CD4-positive, alpha-beta T cell treated with Interleukin-4 for 4 hours (primary cell): ENCODE measurements at places on chromosomes 1 and 21.

DNA sequence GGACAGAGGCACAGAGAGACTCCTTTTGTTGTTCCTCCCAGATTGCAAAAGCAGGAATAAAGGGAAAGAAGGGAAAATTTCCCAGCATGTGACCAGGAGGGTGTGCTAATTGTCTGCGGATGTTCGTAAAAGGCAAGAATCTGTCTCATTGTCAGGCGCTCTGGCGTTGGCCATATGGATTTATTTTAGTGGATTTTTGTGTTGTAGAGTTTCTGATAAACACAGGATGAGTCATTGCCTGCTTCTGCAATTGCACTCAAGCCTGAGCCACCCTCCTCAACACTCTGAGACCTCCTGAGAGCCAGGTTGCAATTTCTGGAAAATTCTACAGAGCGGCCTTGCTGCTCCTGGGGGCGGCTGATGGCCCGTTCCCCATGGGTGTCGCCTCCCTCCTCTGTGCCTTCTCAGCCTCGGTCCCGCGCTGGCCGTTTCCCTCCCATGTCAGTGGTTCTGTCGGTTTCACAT lies 227.7 kb downstream of the KAZN start:
- no peak for DNase-seq

DNA sequence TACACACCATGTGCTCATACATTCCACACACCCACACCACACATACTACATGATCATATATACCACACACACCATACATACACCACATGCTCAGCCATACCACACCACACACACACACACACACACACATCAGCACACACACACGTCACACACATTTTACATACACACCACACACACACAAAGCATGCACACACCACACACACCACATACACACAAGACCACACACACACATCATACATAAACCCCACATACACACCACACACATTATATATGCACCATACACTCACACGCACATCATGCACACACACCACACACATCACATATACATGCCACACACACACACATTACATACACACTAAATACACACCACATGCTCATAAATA lies 124.5 kb upstream of the ERG start:
- no peak for DNase-seq

- no peak for DNase-seq
Observed at GRCh38 chr1:5585256-5585655, 407.0 kb downstream of the NPHP4 start.

GRCh38 chr1:8329439-8329838 lies 11.5 kb downstream of the SLC45A1 start:
- DNase-seq: no peak

DNA sequence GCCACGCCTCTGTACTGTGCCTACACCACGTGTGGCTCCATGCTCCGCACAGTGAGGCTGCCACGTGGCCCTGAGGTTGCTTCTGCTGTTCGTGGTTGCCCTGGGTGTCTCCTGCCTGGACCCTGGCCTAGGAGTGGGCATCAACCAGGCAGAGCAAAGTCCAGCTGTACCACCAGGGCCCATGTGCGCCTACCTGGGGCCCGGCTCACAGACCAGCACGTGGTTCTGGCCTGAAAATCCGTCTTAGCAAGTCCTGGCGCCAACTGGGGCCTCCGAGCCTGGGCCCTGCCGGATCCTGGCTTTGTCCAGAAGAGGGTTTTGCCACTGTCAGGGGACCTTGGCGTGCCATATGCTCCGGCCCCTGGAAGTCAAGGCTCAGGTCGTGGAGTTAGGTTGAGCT lies 107.1 kb upstream of the TTC34 start:
- DNase-seq: no peak

DNA sequence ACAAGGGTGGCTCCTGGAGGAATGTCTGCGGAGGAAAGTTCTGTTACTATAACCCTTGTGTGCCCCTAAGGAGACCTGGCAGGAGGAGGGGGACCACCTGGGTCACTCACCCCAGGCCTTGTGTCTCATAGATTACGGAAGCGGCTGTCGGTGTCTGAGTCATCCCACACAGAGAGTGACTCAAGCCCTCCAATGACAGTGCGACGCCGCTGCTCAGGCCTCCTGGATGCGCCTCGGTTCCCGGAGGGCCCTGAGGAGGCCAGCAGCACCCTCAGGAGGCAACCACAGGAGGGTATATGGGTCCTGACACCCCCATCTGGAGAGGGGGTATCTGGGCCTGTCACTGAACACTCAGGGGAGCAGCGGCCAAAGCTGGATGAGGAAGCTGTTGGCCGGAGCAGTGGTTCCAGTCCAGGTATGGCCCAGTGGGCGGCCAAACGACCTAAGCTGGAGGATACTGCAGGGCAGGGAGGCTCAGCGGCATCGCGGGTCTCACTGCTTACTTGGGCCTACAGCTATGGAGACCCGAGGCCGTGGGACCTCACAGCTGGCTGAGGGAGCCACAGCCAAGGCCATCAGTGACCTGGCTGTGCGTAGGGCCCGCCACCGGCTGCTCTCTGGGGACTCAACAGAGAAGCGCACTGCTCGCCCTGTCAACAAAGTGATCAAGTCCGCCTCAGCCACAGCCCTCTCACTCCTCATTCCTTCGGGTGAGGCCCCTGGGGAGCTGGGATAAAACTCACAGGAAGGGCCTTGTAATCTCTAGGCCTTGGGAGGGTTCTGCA lies 101.4 kb downstream of the PIK3R3 start:
- no peak for DNase-seq

GRCh38 chr1:153849487-153850185 lies 73.1 kb downstream of the GATAD2B start:
- no peak for DNase-seq

DNA sequence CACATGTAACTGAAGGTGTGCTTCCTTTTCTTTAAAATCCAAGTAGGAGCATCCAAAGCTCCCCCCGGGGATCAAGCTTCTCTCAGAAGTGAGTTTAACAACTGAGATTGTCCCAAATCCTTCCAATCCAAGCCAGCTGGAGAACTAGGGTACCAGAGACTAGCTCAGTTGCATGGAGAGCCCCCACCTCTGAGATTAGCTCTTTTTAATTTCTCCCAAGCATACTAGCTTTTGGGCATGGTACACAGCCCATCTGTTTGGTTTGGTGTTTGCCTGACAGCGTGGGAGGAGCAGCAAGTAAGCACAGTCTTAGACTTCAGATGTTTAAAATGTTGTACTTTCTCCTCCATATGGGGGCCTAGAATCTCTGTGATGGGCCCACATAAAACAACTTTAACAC lies 142.8 kb downstream of the ASTN1 start:
- no peak for DNase-seq

DNA sequence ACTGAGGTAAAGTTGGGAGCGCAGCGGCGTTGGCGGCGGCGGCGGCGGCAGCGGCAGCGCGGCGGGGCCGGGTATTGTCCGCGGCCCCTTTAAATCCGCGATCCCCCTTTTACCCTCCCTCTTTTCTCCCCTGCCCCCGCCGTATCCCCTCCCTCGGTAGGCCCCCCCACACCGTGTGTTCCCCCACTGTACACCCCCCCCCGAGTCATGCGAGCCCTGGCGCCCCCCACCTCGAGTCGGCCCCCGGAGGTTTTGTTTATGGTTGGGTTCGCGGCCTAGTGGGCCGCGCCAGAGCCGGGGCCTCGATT lies 169 bp downstream of the UBAP2L start:
- DNase-seq: no peak

DNA sequence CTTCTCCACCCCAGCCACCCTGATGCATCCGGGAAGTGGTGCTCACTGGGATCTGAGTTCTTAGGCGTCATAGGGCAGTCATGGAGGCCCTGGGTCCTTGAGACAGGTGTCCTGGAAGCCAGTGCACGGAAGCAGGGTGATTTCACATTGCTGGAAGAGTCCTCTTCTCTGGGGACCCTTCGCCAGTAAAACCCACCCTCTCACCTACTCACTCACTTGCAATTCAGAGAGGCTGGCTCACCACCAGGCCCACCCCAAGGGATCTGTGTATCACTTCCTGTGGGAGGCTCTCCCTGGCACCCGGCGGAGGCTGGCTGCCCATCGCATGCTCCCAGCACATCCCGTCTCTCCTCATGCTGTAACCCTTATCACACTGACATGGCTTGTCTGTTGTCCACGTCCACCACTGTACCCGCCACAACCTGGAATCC lies 40.2 kb upstream of the EPS8L3 start:
- no peak for DNase-seq

GRCh38 chr1:172727956-172728603 lies 69.2 kb downstream of the FASLG start:
- peak; percentile 58 for DNase-seq

DNA sequence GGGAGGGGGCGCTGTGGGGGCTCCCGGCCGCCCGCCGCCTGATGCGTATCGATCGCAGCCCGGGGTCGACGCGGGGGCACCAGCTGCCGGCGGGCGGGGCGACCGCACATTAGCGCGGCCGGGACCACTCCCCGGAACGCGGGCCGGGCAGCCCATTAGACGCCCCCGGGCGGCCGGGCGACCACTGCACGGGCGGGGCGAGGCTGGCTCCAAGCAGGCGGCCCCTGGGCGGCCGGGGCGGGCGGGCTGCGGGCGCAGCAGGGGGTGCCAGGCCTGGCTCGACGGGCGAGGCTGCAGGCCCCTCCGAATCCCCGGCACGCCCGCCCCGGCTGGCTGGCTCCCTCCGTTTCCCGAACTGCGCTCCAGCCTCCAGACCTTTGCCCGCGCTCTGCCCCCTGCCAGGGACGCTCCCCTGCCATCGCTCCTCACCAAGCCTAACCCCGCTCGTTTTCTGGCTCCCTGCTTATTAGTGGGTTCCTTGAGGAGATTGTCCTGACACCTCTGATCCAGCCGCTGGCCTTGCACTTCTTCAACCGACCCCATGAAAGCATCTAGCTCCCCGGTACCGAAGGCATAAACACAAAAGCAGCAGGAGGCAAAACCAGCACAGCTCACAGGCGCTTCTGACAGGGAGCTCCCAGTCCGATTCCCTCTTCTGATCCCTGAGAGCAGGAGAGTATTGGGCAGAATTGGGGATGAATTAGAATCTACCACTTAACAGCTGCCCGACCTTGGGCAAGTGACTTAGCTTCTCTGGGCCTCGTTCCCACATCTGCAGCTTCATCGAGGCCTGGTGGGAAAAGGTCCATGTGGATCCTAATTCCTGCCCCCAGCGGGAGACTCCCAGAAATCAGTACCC lies 92.6 kb upstream of the CASZ1 start:
- DNase-seq: no peak

GRCh38 chr1:231694075-231694431 lies 67.5 kb downstream of the DISC1 start:
- no peak for DNase-seq

- peak; percentile 19 for DNase-seq
Observed at GRCh38 chr1:55640708-55641473, 425.7 kb upstream of the USP24 start.

DNA sequence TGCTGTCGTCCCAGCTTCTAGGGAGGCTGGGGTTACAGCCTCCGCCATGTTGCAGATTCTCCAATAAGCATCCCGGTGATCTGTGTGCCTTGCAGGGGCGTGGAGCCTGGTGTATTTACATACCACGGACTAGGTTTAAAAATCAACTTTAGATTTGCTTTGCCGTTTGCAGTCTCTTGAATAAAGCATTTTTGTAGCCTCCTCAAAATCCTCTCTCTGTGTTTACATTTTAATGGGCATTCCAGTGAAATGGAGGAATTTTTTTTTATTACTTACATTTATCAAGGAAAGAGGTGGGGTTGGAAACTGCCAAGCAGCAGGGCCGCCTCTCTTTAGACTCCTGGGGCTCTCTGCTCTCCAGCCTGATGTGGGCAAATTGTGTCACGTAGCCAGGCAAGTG lies 437.5 kb upstream of the VAMP3 start:
- no peak for DNase-seq

DNA sequence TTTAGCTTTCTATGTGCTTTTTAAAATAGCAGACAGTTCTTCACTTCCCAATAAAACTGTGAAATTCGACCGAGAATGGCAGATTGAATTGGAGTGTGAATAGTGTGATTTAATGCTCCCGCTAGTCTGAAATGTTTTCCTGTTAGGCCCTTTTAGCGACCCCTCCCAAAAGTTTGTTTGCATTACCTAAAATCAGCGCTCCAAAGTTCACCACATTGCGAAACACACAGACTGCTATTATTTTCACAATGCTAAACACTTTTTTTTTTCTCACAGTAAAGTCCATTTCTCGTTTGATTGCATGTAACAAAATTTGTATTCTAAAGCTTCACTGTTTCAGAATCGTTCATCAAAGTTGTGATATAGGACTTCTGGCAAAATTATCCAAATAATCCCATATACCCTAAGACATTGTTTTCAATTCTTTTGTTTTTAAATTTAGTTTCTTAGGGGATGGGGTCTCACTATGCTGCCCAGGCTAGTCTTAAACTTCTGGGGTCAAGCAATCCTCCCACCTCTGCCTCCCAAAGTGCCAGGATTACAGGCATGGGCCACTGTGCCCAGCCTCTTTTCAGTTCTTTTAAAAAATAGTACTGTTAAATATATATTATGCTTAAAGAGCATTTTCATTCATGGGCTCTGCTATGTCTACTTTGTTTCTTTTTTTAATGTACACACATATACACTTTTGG lies 76.5 kb upstream of the USH2A start:
- DNase-seq: no peak

GRCh38 chr1:110606657-110607535 lies 738 bp upstream of the KCNA2 start:
- no peak for DNase-seq

- DNase-seq: no peak
Observed at GRCh38 chr1:214823311-214824117, 220.5 kb downstream of the CENPF start.

DNA sequence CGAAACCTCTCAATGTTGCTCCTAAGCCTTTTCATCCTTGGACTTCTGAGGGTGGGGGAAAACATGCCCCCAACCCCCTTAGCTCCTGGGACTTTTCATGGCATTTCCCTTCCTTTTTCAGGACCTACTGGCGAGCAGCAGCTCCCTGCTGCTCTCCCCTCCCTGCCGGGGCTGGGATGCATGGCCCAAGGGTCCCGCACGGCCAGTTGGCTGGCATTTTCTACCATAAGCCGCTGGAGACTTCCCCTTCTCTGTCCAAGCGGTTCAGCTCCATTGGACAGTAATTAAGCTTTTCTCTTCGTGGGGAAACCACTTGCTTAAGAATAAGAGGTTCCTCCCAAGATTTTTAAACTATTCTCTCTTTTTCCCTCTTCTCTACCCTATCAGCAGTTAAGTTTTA lies 52.8 kb downstream of the FCRL5 start:
- DNase-seq: no peak

DNA sequence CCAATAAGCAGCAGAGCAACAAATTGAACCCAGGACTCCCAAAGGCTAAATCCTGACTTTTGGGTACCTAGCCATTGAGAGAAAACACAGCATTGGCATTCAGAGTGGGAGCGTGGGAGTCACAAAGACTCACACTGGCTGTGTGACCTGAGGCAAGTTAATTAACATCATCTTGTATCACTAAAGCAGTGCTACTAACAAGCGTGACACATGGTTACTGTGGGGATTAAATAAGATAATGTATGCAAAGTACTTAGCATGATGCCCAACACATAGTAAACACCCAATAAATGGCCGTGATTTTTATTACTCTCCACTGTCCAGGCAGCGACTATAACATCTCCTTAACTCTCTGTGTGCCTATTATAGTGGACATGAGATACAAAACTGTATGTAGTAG lies 73.3 kb downstream of the CD34 start:
- no peak for DNase-seq

DNA sequence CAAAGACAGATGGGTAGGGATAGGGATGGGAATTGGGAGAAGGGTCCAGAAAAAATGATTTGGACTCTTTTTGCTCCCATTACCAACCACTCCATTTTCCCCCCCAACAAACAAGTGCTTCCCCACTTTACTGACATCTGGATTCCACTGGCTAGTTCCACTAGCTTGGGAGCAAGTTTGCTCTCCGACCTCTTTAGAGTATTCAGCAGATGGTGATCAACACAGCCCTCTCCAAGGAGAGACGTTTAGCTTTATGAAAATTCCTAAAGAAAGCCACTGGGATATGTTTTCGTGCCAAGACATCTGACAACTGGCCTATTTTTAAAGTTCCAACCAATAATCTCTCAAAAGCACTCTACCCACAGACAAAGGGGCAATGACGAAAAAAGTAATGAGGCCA lies 50.3 kb downstream of the ITPKB start:
- no peak for DNase-seq
